Left ventricle myocardium inferior (tissue), 1 donor: ENCODE measurements at places on chromosomes 6 and 20. TPM values are rescaled to one million over a fixed set of nuclear protein-coding genes. Genes with fewer than 3 reads are reported as not detected.

Gene RSPH4A
- not detected for total RNA-seq

Gene COL21A1
- total RNA-seq = 54.3 TPM

Gene CLPSL2
- total RNA-seq = not detected

Gene SLC22A16
- total RNA-seq = not detected

Gene MAP1LC3A
- 110 TPM for total RNA-seq

Gene CNKSR3
- total RNA-seq = 20.3 TPM

Gene SLC16A10
- total RNA-seq = 4.5 TPM

Gene SAMHD1
- total RNA-seq = 37.8 TPM

Gene WFDC10B
- not detected for total RNA-seq
